Hematopoietic multipotent progenitor cell (in vitro differentiated cells): ENCODE measurements at places on chromosomes 1 and 21.

GRCh38 chr1:231731268-231731667, 104.7 kb downstream of the DISC1 start:
- DNase-seq: no peak

- no peak for DNase-seq
These were observed 49.5 kb downstream of the ATP5PO start for GRCh38 chr21:33865996-33866575.

DNA sequence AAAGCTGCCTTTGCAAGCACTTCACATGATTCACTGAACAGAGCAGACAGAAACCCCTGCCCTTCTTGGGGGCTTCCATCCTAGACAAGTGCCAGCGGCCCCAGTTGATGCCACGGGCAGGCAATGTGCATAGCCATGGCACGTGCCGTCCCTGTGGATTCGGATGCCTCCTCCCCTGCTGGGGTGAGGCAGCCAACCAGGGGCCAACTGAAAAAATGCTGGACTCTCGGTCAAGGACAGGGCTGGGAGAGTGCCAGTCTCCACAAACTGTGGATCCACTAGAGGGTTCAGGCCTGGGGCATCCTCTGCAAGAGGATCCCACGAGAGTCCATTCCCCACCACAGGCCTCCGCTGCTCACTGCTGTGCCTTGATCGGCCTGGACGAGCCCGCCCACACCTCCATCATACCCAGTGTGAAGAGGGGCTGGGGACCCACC, 3.8 kb downstream of the JMJD4 start:
- DNase-seq: no peak

DNA sequence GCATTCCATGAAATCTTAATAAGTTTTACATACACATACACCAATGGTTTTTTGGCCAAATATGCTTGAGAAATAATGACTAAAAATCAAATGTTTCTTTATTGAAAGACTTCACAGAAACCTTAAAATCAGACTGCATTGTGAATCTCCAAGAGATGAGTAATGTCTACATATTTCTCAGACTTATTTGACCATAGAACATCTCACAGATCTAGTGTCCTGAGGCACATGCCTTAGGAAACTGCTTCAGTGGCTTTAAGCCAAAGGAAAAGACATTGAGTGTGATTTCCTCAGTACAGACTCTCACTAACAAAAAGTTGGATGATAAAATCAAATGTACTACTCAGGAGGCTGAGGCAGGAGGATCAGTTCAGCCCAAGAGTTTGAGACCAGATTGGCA, 6.2 kb upstream of the C1orf105 start:
- no peak for DNase-seq

DNA sequence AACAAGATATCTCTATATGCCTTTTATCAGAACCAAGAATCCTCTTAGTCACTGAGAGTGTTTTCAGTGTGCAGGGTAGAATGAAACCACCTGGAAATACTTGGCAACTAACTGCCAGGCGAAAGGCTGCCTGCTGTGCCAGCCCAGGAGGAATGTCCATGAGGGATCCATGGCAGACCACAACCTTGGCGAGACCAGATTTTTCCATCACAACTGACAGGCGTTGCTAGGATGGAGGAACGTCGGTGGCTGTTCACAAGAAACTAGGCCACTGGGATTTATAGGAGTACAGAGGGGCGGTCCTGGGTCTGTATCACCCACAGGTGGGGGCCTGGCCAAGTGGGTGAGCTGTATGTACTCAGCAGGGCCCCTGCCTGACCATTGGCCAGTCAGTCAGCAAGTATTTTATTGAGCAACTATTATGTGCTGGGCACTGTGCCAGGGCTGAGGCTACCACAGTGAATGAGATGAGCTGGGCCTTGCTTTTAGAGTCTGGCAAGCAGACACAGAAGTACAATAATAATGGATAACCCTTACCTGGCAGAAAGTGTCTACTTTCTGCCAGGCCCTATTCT, 199.4 kb downstream of the FOXD2 start:
- DNase-seq: no peak

DNA sequence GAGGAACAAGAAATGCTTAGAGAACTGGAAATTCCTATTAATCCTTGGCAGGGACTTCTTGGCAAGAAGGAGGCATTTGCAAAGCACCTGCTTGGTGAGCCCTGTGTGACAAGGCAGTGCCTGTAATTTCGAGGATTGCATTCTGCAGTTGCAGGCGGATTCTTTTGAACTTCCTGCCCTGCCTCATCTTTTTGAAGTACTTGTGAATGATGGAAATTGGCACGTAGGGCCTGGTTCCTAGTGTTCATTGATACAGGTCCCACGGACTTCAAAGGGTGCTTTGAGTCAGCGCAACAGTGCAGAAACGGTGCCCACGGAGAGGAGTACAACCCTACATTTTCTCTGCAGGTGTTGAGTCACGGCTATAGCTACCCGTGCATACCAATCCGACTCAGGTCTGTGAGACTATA, 6.4 kb downstream of the HUNK start:
- no peak for DNase-seq

GRCh38 chr1:56977910-56978309, 12.1 kb upstream of the C8B start:
- DNase-seq: no peak
